ENCODE measurements at places on chromosomes 16 and 17.

DNA sequence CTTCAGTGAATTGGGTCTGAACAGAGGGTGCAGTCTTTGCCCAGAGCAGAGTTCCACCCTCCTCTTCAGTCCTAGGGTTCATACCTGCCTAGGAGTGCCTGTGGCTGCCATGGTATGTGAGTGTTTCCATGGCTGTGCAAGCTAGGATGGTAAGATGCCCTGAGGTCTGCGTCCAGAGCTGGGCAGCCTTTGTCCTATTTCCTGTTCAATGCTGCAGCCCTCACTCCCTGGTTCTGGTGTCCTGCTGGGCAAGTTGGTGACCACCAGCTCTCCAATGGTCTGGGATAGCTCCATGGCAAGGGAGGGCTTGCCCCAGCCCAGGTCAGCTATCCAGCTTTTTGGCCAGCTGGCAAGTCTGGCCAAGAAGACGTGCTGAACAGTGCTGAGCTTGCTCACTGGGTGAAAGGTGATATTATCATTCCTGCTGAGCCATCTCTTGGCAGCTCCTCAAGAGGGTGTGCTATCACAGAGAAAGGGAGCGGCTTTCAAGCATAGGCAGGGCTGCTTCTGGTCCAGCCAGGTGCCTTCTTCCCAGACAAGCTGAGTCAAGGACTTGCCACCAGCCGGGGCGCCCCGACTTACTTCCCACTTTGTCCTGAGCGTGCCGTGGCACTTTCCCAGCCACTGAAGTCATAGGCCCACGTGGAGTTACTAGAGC is 13.0 kb upstream of the NFATC3 start:
- DNase-seq = no peak

DNA sequence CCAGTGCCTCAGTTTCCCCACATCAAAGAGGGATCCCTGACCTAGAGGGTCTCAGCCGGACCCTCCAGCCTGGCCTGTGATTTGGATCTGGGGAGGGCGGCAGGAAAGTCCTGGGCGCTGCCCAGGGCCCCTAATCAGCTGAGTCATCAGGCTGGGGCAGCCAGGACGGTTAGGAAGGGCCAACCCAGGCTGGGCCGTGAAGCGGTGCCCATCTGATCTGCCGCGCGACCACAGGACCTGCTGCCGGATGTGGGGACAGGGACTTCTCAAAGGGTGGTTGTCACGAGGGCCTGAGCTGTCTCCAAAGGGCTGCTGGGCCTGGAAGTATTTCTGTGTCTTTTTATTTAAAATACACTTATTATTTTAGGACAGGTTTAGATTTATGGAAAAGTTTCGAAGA is 4.4 kb downstream of the TPSAB1 start:
- DNase-seq = no peak

DNA sequence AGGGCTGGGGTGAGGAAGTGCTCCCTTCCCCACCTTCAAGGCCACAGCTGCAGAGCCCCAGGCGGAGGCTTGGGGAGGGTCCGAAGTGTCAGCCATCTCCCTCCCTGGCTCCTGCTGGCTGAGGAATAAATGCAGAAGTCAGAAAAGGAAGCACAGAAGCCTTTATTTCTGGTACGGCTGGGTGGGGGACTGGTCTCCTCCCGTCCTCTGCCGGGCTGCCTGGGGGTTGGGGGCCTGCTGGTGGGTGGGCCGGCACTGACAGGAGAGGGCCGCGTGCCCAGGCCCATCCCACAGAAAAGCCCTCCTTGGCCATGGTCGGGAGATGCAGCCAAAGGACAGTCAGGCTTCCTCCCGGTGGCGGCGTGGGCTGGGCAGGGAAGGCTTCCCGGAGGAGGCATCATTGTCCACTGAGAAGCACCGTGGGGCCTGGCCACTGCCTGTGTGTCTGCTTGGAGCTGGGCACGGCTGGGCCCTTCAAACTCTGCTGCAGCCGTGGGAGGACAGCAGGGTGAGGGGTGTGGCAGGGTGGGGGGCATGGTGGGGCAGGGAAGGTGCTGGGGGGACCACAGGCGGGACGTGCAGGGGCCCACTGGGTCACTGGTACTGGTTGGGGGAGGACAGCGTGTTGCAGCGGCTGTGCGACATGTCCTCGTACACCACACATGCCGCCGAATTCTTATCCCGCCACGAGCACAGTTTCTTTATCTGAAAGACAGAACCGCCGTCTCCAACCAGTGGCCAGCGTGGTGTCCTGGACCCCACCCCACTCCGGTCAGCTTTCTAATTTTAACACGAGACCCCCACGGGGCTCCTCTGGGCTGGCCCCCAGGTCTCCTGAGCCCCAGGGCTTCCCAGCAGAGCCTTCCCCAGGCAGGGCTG is 2.4 kb downstream of the CD7 start:
- DNase-seq = no peak

GRCh38 chr16:2587891-2588565 is 50.2 kb downstream of the PDPK1 start:
- DNase-seq = no peak

DNA sequence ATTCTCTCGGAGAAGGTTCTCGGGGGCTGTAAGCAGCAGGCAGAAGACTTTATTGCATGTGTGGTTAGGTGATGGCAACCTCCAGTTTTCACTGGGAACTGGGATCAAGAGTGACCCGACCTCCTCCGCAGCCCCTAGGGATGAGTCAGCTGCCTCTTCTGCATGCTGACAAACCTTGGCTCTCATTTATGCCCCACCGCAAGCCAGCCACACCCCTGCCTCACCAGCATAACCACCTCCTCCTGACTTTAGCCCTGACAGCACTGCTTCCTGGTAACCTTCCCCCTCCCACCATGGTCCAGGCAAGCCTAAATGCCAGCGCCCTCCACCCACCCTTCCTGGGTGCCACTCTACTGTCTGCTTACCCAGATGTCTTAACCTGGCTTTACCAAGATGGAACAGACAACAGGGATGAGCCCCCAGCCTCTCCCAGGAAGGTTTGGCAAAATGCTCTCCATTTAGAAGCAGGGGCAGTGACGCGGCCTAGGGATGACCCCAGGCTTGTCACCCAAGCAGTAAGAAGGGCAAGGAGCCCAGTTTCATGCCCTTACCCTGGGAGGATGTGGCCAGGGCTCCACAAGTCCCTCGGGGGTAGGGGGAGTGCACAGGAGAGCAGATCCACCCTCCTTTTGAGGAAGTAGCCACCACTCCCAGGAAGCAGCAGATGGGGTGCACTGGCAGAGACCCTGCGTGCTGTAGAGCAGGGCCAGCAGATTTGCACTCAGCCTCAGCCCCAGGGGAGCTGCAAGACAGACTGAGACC is 73.5 kb downstream of the GOSR1 start:
- DNase-seq = no peak

DNA sequence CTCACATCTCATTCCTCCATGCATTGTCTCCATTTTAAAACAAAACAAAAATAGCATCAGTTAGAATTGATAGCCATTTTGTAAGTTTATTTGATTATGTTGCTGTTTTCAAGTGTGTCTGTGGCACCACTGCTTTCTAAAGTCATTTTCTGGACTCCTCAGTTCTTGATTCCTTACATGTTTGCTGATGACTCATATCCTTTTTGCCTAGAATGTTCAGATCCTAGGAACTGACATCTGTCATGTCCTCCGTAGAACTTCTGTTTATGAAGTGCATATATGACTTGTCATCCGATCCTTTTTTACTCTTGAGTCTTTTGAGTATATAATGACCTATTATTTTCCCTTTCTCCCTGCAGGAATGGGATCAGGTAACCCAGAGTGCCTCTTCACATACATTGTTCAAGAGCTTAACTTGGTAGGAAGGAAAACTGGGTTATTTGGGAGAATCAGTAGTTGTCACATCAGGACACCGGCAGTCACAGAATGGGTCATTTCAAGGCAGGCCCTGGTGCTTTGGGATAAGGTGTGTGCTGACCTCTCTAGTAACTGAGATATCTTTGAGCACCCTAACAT is 69.2 kb downstream of the MAP2K4 start:
- DNase-seq = no peak

DNA sequence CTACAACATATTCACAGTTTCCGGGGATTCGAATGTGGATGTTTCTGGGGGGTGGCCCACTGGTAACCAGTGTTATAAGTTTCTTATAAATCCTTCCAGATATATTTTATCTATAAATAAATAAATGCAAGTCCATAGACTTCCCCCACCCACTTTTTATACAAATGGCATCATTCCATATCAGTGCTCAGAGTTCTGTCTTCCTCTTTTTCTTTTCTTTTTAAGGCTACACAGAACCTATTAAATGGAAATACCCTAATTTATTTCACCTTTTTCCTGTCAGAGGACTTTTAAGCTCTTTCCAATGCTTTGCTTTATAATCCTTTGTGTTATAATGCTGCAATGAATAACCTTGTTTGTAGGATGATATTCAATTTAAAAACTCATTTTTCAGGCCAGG is 3.8 kb downstream of the LGALS9 start:
- no peak for DNase-seq

DNA sequence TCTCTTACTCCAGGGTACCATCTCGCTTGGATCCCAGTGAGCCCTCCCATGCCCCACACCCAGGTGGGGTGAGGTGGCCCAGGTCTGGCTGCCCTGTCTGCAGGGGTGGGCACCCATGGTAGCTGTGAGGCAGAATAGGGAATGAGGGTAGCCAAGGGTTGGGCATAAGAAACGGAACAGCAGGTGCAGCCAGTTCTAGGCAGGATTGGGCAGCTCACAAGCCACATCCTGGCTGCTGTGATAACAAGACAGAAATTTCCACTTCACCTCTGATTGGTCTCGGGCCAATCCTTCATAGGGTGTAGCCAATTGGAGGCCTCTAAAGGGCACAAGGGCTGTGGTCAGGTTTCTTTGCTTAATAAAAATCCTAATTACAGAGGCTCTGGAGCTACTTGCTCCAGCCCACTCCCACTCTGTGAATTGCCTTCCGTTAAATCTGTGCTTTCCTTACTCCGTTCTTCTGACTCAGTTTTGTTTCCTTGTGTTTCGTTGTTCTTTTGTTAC is 1.5 kb upstream of the ARHGDIG start:
- DNase-seq = no peak

- no peak for DNase-seq
Observed at GRCh38 chr17:69706127-69706526, 291.6 kb downstream of the MAP2K6 start.

DNA sequence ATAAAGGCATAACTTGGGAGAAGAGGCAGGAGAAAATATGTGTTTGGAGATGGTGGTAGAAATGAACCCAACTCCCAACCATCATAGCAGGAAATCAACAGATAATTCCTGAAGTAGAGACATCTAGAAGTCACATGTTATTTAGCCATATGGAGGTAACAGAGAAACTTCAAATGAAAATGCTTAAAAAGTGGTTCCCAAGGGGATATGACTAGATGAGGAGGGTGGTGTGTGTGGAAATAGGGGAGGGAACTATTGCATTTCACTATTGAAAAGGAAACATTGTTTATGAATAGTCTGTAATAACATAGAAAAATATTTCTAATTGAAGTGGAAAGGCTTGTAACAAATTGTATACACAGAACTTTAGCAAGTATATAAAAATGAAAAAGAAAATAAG is 412.0 kb downstream of the SHISA9 start:
- no peak for DNase-seq

- DNase-seq = no peak
Observed at GRCh38 chr16:57704905-57705852, 10.6 kb downstream of the DRC7 start.

DNA sequence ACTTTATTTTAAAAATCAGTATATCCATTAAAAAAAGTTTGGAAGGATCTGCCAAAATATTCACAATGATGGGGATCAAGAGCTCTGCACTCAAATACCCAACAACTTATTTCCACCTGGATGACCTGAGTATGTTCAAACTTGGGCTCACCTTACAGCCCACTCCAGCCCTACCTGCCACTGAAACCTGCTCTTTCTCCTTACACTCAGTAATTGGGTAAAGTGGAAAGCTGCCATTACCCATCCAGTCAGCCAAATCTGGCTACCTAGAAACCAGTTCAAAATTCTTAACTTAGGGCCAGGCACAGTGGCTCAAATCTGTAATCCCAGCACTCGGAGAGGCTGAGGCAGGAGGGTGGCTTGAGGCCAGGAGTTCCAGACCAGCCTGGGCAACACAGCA is 9.6 kb downstream of the VPS53 start:
- DNase-seq = no peak

DNA sequence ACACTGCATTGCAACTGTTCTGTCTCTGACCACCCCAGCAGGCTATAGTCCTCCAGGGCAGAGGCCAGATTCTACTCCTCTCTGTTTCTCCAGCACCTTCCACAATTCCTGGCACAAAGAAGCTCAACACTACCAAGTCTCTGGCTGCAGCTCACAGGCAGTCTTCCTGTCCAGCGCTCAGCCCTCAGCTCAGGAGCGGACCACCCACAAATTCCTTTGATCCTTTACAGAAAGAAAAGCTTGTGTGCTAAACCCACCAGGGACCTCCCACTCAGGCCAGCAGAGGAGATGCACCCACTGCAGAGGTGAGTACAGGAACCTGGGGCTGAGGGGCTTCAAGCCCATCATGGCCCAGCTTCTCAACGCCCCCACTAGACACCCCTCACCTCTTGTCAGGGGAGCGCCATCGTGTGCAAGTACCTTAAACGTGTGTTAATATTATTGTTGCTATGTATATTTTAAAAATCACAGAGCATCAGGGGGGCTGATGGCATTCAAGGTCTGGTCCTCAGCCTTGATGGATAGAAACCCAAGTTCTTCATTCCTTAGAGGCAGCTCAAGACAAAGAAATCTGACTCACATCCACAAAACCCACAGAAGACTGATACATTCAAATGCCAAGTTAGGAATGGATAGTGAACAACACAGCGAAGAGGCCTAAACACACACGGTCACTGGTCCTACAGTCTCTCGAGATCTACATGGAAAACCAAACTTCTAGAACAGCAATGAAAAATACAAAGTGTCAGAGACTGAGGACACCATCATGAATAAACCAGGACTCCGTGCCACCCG is 8.4 kb downstream of the HSDL1 start:
- DNase-seq = no peak

GRCh38 chr16:13772782-13773181 is 147.2 kb upstream of the ERCC4 start:
- no peak for DNase-seq

GRCh38 chr16:74734361-74735161 is 33.9 kb upstream of the MLKL start:
- DNase-seq = no peak

DNA sequence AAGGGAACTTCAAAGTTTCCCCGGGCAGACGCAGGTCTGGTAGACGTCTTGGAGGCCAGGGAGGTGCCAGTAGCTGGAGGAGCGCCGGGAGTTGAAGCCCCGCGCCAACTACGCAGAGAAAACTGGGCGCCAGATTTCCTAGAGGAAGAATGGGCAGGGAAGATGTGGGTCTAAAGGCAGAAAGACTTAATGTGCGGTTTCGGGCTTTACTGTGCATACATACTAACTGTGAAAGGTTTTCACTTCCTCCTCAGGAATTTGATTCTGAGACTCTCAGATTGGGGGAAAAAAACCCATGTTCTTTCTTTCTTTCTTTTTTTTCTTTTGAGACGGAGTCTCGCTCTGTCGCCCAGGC is 331 bp upstream of the ZNF287 start:
- DNase-seq = no peak

DNA sequence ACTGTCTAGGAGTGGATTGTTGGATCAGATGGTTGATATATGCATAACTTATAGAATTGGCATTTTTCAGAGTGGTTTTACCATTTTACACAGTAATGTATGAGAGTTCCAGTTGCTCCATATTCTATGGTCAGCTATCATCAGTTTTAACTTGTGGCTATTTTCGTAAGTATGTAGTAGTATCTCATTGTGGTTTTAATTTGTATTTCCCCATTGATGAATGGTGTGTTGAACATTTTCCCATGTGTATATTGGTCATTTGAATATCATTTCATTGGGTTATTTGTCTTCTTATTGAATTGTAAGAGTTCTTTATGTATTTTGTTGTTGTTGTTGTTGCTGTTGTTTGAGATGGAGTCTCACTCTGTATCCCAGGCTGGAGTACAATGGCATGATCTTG is 6.2 kb downstream of the WNT9B start:
- DNase-seq = no peak
